ENCODE measurements at places on chromosomes 13 and 19. TPM values are rescaled to one million over a fixed set of nuclear protein-coding genes. Genes with fewer than 3 reads are reported as not detected.
A peak's percentile ranks its signal among the peaks of the same experiment; 100 is the strongest.

Gene PRTN3
- not detected for total RNA-seq

DNA sequence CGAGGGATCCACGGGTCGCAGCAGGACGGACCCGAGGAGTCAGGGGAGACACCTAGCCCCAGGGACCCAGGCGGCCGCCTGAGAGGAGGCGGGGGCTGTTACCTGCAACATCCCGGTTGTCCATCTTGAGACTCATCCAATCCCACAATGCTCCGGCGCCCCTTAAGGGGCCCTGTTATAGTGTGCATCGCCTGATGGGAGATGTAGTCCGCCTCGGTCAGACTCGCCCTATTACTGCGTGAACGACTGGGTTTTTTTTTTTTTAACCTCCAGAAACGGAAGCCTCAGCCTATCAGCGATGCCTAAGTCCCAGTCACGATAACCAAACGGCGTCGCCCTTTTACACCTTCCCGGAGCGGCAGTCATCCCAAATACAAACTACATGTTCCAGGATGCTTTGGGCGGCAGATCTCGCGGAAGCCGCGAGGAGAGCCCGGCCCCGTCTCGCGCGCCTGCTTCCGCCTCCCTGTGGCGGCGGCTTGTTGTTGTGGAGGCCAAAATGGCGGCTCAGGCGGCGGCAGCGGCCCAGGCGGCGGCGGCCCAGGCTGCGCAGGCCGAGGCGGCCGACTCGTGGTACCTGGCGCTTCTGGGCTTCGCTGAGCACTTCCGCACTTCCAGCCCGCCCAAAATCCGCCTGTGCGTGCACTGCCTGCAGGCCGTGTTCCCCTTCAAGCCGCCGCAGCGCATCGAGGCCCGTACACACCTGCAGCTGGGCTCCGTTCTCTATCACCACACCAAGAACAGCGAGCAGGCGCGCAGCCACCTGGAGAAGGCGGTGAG is at the start of the genes MAU2 and SUGP1:
Gene MAU2 (plus strand): TSS at position 469 of the 780 bp plus-strand sequence. CDS start 31 bp downstream, at position 500.
Gene SUGP1 (minus strand): TSS at position 149 of the 780 bp plus-strand sequence. CDS start 13 bp downstream, at position 136.
- DNase-seq, result peak; percentile 92

Gene SIAH3
- total RNA-seq, result not detected

Gene FBXO27
- total RNA-seq, result 17.7 TPM

- DNase-seq, result no peak
Measured at GRCh38 chr19:31716826-31717225, 367.6 kb upstream of the TSHZ3 start.

DNA sequence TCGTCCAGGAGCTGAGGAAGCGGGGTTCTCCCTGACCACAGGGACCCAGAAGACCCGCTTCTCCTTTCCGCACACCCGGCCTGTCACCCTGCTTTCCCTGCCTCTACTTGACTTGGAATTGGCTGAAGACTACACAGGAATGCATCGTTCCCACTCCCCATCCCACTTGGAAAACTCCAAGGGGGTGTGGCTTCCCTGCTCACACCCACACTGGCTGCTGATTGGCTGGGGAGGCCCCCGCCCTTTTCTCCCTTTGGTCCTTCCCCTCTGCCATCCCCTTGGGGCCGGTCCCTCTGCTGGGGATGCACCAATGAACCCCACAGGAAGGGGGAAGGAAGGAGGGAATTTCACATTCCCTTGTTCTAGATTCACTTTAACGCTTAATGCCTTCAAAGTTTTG is 18.9 kb downstream of the VASP start:
- DNase-seq, result peak; percentile 83

Gene ZNF649
- total RNA-seq, result 14.6 TPM

- DNase-seq, result no peak
Measured at GRCh38 chr19:45049073-45049736, 10.4 kb downstream of the CLASRP start.

Gene DCT
- total RNA-seq, result 1.2 TPM

DNA sequence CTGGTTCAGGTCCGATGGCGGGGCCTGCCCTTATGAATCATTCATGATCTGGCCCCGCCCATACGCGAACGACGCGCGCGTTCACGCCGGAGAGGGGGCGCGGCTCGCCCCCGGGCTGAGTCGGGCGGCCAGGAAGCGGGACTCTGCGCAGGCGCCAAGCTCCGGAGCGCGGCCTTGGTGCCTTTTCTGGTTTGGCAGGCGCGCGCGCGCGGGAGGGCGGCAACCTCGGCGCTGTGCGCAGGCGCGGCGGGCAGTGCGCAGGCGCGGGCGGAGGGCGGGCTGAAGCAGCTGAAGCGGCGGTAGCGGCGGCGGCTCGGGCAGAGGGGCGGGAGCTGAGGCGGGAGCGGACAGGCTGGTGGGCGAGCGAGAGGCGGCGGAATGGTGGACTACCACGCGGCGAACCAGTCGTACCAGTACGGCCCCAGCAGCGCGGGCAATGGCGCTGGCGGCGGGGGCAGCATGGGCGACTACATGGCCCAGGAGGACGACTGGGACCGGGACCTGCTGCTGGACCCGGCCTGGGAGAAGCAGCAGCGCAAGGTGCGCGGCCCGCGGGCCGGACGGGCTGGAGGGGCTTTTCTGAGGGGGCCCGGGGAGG is at the start of gene ACTN4:
Gene ACTN4 (plus strand): TSS at position 282 of the 598 bp plus-strand sequence. CDS start 97 bp downstream, at position 379.
- DNase-seq, result peak; percentile 99

Gene DENND1C
- total RNA-seq, result 1.1 TPM

Gene ZSWIM9
- 10.0 TPM for total RNA-seq

GRCh38 chr13:100434010-100434763 is 154.4 kb downstream of the GGACT start:
- DNase-seq, result no peak

DNA sequence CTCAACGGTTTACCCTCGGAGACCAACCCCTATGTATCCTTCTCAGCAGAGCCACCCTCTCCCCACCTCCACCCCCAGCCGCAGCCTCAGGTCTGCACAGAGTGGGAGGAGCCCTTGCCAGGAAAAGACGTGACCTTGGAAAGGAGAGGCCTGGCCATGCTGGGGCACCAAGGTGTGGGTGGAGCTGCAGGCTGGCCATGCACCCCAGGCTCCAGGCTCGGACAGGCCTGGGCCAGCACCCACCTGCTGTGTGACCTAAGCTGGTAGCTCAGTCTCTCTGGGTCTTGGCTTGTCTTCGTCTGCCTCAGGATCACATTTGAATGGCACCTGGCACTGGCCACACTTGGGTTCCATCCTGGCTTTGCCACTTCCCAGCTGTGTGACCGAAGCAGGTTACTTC is 29.5 kb downstream of the CCDC8 start:
- DNase-seq, result peak; percentile 53

Gene KPNA3
- total RNA-seq, result 41.5 TPM

Gene STOML3
- total RNA-seq, result not detected

GRCh38 chr19:629961-630714 is 3.2 kb downstream of the POLRMT start:
- DNase-seq, result no peak

DNA sequence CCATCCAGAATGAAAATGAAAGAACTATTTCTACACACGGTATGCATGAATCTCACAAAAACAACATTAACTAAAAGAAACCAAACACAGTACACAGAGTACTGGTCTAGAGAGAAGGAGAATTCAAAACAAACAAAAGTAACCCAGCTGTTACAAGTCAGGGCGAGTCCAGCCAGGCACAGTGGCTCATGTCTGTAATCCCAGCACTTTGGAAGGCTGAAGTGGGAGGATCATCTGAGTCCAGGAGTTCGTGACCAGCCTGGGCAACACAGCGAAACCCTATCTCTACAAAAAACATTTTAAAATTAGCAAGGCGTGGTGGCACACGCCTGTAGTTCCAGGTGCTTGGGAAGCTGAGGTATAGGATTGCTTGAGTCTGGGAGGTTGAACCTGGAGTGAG is 1.7 kb upstream of the PSMC4 start:
- no peak for DNase-seq

DNA sequence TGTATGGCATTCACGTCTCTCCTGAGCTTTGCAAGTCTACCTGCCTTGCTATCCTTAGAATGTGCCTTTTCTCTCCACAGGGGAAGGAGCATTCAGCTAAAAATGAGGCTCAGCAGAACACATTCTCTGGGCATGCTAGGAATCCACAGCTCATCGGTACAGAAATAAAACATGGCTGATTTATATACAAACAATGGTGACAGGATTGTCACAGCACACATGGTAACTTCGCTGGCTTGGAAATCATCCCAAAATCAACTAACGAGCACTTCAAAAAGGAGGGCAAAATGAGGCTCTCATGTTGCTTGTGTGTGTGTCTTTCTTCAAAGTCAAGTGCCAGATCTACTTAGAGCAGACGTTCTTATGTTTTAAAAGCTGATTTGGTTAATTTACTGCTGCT is 373.0 kb downstream of the FGF14 start:
- no peak for DNase-seq

DNA sequence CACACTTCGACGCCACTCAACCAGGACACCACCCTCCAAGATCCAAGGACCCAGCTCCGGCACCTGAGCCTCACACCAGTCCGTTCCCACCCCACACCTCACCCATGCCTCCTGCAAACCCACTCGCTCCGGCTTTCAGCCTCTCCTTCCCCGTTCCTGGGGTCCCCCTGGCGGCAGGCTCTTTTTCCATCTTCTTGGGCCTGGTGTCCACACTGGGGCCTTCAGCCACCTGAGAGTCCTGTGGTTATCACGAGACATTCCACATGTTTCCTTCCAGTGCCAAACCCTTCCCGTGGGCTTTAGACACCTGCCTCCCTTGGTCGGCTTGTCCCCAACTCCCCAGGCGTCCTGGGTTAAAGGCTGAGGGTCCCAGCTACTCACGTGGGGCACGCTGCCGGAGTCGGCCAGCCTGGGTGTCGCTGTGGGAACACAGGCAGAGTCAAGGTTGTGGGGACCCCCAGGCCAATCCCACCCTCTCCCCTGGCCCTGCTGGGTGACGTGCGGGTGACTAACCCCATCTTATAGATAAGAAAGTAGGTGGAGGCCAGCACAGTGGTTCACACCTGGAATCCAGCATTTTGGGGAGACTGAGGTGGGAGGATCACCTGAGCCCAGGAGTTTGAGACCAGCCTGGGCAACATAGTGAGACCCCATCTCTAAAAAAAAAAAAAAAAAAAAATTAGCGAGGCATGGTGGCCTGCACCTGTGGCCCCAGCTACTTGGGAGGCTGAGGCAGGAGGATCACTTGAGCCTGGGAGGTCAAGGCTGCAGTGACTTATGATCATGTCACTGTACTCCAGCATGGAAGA is 1.9 kb downstream of the JSRP1 start:
- DNase-seq, result no peak

DNA sequence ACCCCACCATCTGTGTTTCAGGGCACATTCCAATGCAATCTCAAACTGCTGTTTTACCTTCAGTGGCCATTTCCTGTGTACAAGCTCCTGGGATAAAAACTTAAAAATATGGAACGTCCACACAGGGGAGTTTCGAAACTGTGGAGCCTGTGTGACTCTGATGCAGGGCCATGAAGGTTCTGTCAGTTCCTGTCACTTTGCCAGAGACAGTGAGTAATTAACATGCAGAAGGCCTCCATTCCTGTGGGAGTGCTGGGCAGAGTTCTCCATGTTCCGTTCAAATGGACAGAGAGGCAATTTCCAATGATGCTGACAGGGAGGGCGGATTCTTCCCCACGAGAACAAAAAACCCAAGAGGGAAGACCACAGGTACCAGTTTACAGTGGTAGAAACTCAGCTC is 24.4 kb downstream of the WDR88 start:
- DNase-seq, result no peak

- no peak for DNase-seq
Measured at GRCh38 chr19:29096896-29097295, 116.1 kb downstream of the UQCRFS1 start.

DNA sequence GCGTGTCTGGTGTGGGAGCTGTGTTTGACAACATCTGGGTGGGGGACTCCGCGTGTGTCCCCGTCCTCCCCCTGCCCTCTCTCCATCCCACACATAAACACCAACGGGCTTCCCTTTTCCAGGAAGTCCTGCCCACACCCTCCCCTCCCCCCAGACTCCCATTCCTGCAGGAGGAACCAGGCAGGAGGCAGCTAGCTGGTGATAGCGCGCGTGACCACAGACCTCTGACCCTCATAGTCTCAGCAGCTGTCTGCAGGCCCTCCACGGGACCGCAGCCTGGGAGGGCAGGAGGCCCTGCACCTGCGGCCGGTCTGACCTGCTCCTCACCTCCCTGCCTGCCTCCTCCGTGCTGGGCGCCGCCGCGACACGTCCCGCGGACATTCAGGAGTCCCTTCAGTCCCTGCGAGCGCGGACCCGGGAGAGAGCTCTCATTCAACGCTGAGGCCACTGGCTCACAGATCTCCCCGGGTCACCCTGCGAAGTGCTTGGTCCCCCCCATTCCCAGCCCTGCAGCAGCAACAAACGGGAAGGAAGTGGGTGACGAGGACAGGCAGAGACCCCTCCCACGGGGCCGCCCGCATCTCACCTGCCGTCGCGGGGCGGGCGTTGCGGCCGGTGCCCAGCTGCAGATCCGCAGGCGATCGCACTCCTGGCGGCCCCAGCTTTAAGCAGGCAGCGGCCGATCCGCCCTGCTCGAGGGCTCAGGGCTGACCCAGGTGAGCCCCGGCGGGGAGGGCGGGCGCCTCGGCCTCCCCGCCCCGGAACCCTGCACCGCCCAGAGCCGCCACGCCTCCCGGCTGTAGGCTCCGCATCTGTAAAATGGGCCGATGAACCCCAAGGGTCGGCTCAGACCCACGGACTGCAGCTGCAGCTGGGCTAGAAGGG is 1.1 kb upstream of the ACP5 start:
- DNase-seq, result peak; percentile 80

Gene FAM216B
- total RNA-seq, result not detected

DNA sequence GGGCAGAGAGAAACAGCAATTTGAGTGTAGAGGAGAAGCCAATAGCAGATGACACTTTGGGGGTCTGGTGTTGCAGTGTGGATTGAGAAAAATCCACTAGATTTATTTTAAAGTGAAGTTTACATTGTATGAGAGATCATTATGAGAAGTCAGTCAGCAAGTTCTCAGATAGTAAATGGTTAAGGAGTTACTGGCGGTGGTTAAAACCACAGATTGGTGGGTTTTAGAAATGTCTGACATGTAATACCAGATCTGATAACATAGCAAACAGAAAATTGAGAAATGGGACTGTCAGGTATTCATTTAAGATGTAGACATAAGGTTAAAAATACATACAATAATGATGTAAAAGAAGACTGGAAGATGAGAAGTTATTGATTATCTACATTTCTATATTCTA is 7.2 kb downstream of the ABHD13 start:
- no peak for DNase-seq

DNA sequence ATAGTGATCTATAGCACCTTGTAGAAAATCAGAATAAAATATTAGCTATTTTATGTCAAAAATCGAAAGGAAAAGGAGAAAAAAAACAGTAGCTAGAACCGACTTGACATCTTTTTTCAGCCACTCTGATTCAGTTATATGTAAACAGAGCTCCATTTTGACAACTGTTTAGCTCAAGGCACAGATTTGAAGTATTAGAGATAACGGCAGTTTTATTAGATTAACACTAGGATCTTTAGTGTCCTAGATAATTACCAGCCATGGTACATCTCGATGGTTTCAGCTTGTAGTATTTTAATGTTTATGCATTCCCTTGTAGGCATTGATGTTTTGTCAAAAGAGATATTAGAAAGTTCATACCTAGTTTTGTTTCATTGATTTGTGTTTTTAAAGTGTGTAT is 67.3 kb downstream of the PCDH17 start:
- no peak for DNase-seq

GRCh38 chr19:40263440-40264313 is 21.5 kb downstream of the AKT2 start:
- no peak for DNase-seq

Gene C19orf47
- 10.5 TPM for total RNA-seq

- no peak for DNase-seq
Measured at GRCh38 chr13:106083620-106084350, 451.7 kb downstream of the EFNB2 start.

- DNase-seq, result no peak
Measured at GRCh38 chr13:28805193-28805819, 14.8 kb upstream of the MTUS2 start.

- DNase-seq, result no peak
Measured at GRCh38 chr19:40620161-40620485, 19.0 kb downstream of the LTBP4 start.
